Coronary artery (tissue), 2 donors: ENCODE measurements at places on chromosomes 13 and 19.

- no peak for DNase-seq
Observed at GRCh38 chr19:31749231-31749630, 400.0 kb upstream of the TSHZ3 start.

GRCh38 chr19:48933382-48933932 lies at the start of gene DHDH:
Gene DHDH, plus strand, starts transcription at chr19:48933699. Its CDS starts 23 bp downstream, at chr19:48933722.
- no peak for DNase-seq

- DNase-seq: peak; percentile 94
Observed at GRCh38 chr19:56477429-56478338, 539 bp upstream of the ZNF667 start.

GRCh38 chr19:8413629-8413995 lies 507 bp downstream of the MARCHF2 start:
- DNase-seq: no peak

DNA sequence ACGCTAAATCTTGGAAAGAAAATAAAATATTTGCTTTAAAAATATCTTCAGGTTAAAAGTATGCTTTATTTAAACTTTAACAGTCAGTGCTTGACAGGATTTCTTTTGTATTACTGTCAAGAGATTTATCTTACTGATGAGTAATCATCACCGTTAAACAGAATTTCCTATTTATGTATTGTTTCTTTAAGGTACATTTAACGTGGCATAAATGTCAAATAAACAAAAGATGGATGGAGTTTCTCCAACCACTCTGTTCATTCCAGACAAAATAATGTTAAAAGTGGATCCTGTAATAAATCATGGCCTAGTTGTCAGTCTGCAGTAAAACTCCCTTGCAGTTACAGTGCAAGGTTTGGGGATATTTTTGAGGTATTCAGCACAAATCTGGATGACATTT lies 298.3 kb downstream of the DIAPH3 start:
- no peak for DNase-seq
